ENCODE measurements at places on chromosomes 5 and 9.

DNA sequence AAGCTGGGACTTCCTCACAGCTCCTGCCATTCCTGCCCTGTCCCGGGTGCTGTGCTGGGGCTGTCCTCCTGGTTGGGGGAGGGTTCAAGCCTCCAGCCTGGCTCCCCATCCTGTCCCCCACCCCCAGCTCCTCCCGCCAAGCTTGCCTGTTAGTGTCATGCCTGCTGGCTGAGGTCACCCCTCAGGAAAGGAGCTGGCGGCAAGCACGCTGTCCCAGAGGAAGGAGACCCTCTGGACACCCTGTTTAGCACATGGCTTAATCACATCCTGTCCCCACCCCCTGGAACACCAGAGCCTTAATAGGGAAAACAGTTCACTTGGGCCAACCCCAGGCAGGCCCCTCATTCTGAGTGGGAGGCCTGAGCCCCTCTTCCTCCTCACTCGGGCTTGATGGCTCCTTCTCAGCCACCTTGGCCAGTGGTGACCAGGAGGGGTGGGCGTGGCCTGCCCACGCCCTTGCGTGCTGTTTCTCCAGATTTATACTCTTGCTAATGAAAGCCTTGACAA lies 9.2 kb upstream of the PHYHD1 start:
- DNase-seq = no peak

DNA sequence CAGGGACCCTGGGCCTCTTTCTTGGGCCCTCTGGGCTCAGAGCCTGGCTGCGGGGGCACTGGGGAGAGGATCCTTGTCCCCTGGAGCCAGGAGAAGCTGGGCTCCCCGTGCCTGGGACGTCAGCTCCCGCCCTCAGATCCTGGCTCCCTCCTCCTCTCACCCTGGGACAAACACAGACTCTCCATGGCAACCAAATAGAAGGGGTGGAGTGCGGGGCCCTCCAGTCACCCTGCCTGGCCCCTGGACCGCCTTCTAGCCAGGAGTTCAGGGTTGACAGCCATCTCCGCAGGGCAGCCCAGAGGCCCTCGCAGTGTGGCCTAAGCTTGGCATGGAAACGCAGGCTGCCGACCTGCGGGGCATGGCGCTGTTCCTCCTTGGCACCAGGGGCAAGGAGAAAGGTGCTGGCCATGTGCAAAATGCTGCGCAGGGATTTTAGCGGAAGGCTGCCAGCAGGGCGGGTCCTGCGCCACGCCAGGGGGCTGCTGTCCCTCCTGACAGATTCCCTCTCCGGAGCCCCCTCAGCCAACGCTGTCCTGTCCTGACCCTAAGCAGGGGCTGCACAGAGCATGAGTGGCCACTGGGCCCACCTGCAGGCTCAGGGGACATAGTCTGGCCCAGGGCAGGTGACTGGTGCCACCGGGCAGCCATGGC lies 1.0 kb downstream of the ZDHHC11 start:
- DNase-seq = no peak

DNA sequence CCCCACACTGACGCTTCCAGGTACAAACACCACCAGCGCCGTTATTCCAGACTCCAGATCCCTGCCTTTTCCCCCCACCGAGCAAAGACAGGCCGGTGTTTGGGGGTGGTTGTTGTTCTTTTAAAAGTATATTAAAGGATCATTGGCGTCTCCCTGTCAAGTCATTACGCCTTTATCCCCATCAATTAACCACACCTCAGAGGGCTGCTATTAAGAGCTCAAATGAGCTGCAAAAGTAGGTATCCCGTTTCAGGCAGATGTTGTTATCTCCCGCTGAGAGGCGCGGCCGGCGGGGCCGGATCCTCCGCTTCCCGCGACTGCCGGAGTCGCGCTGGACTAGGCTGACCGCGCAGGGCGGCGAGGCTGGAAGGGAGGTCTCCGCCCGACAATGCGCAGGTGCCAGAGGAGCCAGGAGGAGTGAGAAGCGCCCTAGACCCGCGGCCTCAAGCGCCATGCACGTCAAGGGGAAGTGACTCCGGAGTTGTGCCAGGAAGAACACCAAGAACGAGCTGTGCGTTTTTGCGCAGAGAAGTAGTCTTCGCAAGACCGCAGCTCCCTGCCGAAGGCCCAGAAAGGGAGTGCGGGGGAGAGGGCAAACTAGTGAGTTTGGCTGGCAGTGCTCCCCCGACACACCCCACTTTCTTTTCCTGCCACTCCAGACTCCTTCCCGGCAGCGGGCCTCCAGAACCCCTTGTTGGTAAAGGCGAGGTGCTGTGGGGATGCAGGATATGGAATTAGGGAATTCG lies 8.2 kb downstream of the NR2F1-AS1 start:
- DNase-seq = no peak

DNA sequence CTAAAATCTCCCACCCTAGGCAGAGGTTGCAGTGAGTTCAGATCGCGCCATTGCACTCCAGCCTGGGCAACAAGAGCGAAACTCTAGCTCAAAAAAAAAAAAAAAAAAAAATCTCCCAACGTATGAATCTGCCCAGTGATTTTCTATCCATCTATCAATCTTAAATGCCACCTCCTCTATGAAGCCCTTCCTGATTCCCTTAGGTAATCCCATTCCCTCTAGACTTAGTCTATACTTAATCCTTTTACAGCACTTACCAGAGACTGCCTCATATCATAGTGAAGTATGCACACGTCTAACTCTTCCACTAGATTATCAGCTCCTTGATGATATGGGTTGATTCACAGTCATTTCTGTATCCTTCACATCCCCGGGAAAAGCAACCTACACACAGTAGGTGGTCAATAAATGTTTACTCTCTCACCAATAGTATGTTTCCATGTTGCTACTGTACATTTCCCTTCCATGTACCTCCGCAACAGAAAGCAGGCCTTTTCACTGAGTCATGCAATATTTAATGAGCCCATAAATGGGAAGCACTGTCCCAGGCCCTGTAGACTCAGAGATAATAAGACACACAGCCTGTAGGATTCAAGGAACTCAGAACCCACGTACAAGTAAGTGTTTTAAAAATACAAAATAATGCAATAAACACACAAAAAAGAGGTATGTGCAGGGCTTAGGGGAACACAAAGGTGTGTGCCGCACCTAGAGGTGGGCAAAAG lies 1.2 kb downstream of the DROSHA start:
- DNase-seq = no peak

GRCh38 chr9:126401107-126401506 lies 74.5 kb downstream of the MVB12B start:
- DNase-seq = no peak

All from NCI-H1105 (cell line).